ENCODE measurements at places on chromosomes 7 and 10.
A peak's percentile ranks its signal among the peaks of the same experiment; 100 is the strongest.

GRCh38 chr7:24732646-24733413 lies 24.4 kb downstream of the GSDME start:
- DNase-seq, result peak; percentile 64

DNA sequence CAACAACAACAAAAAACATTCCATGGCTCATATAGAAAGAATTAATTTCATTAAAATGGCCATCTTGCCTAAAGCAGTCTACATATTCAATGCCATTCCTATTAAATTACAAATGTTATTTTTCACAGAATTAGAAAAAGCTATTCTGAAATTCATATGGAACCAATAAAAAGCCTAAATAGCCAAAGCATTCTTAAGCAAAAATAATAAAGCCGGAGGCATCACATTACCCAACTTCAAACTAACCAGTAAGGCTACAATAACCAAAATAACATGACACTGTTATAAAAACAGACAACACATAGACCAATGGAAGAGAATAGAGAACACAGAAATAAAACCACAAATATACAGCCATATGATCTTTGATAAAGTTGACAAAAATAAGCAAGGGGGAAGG lies 330.4 kb downstream of the KIF20B start:
- DNase-seq, result no peak

DNA sequence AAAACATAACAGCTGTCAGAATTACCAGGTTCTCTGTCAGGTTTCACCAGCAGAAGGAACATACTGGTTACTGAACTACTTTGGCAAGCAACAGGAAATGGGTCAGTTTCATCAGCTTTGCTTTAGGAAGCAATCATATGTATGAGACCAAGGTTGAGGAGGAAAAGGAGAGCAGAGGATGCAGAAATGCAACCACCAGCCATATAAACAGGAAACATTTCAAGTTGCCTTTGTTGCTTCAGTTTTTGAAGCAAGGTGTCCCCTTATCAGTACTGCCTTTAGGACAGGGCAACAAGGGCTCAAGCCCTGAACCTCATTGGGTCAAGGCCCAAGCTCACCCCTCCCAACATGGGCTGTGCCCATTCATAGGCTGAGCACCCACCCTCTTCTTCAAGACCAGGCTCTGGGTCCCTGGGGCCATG lies 10.2 kb downstream of the HIPK2 start:
- peak; percentile 65 for DNase-seq

GRCh38 chr10:77279207-77279606 lies 358.4 kb downstream of the KCNMA1 start:
- DNase-seq, result no peak

GRCh38 chr10:36313142-36313541 lies 671.0 kb upstream of the FZD8 start:
- no peak for DNase-seq

Data from hematopoietic multipotent progenitor cell treated with erythropoietin and hydrocortisone succinate and interleukin-3 and kit ligand, for 4 days (in vitro differentiated cells).